Fibroblast of skin of left biceps (primary cell): ENCODE measurements at places on chromosomes 12 and 14.

- no peak for DNase-seq
These were observed 754.1 kb upstream of the MDGA2 start for GRCh38 chr14:48429512-48429911.

DNA sequence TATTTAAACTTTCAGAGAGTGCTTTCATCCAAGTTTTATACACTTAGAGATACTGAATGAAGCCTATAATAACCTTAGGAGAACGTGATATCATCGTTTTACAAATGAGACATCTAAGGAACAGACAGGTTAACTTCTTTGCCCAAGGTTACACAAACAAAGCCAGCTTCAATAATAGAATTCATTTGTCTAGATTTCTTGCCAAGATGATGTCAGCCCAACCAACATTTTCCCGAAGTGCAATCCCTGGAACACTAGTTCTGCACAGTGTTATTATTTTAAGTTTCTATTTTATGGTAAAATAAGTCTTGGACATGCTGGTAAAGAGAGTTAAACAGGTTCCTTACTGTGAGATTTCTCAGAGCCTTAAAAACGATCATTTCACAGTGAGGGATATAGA lies 174.6 kb downstream of the SLC25A21 start:
- DNase-seq: no peak

DNA sequence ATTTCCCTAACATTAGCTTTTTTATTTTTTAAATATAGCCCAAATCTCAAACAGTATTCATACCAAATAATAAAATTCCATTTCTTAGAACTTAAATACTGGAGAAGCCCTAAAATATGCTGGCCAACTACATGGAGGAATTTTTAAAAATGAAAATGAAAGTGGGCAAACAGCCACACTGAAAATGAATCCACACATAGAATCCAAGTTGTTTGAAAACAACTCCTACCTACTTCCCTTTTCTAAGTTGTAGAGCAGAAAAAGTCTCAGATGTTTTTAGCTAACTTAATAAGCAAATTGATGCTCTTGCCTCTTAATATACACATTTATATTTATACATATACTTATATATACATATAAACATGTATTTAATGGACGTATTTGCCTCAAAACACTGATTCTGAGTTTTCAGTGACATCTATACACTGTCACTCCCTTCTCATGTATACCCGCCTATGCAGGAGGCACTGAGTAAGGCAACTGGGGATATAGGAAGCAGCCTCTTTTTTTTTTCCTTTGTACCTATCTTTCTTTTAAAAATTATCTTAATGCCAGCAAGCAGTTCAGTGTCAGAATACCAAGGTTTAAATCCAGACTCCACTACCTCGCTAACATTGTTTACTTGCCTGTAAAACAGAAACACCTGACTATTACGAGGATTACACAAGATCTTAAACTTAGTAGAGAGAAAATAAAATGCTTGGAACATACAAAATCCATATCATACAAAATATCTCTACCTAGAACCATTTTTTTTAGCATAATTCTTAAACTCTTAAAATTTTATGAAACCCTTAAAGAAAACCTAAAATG lies 13.3 kb downstream of the DICER1 start:
- DNase-seq: no peak

DNA sequence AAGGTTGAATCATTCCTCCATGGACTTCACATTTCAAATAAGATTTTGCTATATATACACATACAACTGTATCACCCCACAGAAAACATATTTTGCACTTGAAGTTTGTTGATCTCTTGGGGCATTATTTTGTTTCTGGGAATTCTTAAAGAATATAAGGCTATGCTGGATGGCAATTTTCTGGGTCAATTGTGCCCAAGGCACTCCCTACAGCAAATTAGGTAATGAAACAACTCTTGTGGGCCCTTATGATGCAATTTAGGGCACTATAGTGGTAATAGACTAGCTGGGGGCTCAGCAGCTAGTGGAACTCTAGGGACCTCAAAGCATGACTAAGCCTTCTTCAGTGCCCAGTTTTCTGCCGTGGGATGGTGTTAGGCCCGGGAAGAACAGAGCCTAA lies 444.4 kb downstream of the NRXN3 start:
- DNase-seq: no peak

- no peak for DNase-seq
These were observed 3.6 kb downstream of the ISCU start for GRCh38 chr12:108565976-108566375.

DNA sequence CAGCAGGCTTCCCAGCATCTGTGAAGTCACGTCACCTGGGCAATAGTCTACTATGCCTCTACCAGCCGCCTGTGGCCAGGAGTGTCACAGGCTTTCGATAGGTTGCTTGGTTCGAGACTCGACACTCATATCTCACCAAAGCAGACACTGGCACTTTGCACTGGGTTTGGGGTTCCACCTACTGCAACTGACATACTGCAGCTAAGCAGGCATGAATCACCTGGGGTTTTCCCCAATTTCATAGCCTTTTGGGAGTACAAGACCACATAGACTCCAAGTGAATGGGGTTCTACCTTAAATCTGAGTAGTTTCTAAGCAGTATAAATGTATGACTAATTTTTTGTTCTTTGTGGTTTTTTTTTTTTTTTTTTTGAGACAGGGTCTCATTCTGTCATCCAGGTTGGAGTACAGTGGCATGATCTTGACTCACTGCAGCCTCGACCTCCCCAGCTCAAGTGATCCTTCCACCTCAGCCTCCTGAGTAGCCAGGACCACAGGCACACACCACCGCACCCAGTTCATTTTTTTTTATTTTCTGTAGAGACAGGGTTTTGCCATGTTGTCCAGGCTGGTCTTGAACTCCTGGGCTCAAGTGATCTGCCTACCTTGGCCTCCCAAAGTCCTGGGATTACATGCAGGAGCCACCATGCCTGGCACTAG lies 32.1 kb downstream of the DMAC2L start:
- no peak for DNase-seq

DNA sequence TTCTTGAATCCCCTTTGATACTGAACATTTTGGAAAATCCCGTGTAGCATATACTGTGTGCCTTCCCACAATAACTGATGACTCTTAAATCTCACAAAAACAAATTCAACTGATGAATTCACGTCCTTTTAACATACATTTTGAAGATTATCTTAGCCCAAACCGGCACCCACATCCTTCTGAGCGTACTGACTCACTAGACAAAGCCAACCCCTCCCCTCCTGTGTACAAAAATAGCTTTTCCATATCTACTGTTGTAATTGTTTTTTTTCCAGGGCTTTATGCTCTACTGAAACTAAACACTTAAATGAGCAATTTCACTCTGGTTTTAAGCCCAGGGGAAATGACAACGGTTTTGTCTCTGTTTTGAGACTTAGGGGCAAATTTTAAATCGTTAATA lies 109.4 kb upstream of the ATF7IP start:
- DNase-seq: no peak

DNA sequence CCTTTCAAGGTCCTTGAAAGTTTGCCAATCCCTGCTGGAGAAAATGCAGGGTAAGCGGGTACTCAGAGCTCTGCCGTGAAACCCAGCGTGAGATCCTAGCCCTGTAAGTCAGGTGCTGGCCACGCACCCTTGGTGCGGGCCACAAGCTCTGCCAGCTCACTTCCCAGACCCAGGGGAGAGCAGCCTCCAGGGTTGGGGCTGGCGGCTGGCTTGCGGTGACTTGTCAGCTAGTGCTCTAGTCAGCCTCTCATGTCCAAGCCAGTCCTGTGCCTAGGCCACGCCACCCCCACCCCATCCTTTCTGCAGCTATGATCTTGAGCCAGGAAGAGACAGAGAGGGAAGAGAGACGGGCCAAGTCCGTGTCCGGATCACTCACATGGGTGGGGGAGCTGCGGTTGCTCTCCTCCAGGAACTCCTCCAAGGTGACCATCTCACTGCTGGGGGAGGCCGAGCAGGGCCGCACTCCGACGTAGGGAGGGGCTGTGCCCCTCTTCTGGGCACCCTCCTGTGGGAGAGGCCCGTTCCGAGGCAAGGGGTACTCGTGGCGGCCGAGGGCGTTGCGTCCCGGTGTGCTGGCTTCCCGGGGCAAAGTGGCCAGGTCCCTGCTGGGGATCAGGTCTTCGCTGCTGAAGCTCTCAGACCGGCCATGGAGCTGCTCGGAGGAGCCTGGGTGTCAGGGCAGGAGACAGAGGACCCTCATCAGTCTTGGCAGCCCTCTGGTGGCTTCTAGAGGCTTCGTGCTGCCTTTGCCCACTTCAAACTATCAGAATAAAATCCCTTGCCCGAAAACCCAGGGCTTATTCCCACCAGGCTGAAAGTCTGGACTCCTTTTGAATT lies 33.3 kb upstream of the GPR68 start:
- no peak for DNase-seq
